Hindlimb muscle (tissue), 1 donor: ENCODE measurements at places on chromosomes 1 and 21. TPM values are rescaled to one million over a fixed set of nuclear protein-coding genes. Genes with fewer than 3 reads are reported as not detected.

The S100A9 gene
- 17.0 TPM for polyA plus RNA-seq

DNA sequence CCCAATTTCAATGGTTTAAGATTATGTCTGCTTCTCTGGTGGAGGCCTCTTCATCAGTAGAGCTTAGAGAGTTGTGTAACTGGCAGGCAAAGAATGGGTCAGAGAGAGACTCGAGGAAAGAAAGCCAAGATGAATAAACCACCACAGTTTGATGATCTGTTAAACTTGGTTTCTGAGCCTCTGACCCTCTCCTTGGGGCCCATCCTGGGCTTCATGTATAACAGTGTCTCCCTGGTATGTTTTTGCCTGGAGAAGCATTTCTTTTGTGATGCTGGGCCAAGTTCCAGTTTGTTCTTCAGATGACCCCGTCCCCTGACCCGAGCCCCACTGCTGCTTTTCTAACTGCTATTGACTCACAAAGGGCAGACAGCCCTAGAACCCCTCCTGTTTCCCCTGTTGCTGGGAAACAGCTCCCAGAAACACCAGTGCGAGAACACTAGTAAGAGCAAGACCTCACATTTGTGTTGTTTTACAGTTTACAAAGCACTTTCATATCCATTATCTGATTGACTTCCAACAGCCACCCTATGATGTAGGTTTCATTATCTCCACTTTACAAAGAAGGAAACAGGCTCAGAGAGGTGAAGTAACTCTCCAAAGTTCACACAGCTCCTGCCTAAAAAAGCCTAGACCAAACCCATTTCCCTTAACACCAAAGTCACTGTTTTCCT, 9.0 kb downstream of the CD2 start:
- DNase-seq: peak; percentile 52

DNA sequence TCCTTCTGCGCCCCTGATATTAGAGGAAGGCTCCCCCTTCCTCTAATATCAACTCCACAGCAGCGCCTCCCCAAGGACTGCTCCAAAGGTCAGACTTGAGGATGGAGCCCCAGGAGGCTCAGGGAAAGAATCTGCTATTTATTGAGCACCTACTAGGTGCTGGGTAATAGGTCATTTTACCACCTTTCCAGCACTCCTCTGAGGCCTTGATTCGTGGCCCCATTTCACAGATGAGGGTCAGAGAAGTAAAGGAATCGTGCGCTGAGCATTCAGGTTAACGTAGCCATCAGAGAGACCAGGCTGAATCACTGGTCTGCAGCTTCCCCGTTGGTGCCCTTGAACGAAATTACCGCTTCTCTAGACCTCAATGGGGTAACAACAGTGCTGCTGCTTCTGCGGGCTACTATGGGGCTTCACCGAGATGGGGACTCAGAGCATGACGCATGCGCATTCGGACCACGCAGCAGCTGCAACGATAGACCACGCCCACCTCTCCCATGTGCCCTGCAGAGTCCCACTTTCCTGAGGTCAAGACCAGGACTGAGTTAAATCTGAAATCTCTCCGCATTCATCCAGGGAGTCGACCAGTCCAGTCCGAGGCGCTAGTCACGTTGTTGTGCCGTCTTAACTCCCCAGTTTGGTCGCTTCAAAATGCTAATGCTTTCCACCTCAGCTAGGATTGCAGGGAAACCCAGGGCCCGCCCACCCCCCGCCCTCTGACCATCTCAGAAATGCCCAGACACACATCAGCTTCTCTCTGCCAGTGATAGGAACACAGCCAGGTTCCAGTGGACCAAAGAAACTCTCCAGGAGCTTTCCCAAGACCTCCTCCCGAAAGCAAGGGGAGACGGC, 12.9 kb downstream of the CAMK2N1 start:
- DNase-seq: no peak

- DNase-seq: no peak
Observed at GRCh38 chr1:213484333-213484732, 433.3 kb downstream of the RPS6KC1 start.

- DNase-seq: no peak
Observed at GRCh38 chr1:119005724-119006405, 17.7 kb upstream of the TBX15 start.
